ENCODE measurements at places on chromosomes 13 and 19.

- no peak for DNase-seq
Observed at GRCh38 chr19:51799774-51800472, 5.0 kb downstream of the FPR3 start.

GRCh38 chr13:100680131-100680530, 5.5 kb upstream of the TMTC4 start:
- no peak for DNase-seq

GRCh38 chr13:102584434-102584833, 12.4 kb upstream of the TPP2 start:
- DNase-seq = no peak

- no peak for DNase-seq
Observed at GRCh38 chr13:49098771-49099512, 121.2 kb upstream of the MLNR start.

- DNase-seq = no peak
Observed at GRCh38 chr13:73096638-73097037, 37.8 kb downstream of the KLF5 start.

DNA sequence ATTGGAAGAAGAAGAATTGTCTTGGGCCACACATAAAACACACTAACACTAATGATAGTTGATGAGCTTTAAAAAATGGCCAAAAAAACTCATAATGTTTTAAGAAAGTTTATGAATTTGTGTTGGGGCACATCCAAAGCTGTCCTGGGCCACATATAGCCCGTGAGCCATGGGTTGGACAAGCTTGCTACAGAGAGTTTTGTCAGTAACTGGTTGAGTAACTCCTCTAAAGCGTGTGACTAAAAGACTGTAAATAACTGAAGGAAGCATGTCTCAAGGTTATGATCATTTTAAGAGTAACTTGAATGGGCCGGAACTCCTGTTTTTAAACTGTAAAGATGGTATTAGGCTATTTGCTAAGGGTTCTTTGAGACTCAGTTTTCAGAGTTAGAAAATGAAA, 118.0 kb downstream of the KL start:
- no peak for DNase-seq

- DNase-seq = no peak
Observed at GRCh38 chr13:75458696-75459422, 23.1 kb downstream of the TBC1D4 start.

- no peak for DNase-seq
Observed at GRCh38 chr19:33686262-33686661, 64.5 kb downstream of the CHST8 start.

DNA sequence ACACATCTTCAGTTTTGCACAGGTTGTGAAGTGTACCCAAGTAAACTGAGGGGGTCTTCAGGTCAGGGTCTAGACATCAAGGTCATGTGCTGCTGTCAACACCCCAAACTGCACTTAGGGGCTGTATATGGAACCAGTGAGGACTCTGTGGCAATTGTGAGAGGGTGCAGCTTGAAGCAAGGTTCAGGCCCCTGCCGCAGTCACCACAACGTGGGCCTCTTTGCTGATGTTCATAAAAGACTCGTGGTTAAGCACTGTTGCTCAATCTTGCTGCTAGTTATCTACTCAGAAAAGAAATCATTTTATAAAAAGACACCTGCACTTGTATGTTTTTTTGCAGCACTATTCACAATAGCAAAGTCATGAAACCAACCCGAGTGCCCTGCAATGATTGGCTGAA, 907.4 kb downstream of the UQCRFS1 start:
- DNase-seq = no peak

GRCh38 chr13:112900226-112900600, 68.8 kb upstream of the MCF2L start:
- no peak for DNase-seq

- DNase-seq = no peak
Observed at GRCh38 chr19:21314676-21315075, 14.5 kb downstream of the ZNF708 start.

DNA sequence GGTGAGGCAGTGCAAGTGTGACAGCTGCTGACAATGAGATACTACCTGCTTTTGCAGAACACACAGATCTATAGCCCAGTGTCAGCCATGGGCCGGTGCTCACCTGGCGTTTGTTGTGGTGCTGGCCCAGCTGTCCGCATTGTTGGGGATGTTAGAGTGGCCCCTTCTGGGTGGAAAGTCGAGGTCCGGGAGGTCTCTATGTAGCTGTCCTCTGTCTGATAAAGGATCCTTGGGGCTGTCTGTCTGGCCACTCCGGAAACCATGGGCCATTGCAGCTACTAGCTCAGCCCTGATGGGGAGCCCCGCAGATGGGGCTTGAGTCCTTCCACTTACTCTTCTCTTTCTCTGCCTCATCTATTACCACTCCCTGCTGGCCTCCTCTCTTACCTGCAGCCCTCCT, 181.5 kb upstream of the TSHZ3 start:
- DNase-seq = no peak

DNA sequence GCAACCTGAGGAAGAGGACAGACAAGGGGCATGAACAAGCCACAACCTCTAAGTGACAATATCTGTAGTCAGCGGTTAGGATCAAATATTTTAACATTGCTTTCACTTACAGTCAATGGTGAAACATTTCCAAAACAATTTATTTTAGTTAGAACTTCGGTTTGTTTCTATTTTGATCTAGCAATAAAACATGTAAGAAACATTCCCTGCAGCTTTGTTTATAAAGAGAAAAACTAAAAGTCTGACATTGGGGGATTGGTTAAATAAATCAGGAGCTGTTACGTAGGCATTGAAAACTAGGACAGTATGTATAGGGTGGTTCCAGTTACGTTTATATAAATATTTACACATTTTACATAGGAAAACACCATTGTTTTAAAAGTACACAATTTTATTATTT, 3.4 kb downstream of the URI1 start:
- no peak for DNase-seq

DNA sequence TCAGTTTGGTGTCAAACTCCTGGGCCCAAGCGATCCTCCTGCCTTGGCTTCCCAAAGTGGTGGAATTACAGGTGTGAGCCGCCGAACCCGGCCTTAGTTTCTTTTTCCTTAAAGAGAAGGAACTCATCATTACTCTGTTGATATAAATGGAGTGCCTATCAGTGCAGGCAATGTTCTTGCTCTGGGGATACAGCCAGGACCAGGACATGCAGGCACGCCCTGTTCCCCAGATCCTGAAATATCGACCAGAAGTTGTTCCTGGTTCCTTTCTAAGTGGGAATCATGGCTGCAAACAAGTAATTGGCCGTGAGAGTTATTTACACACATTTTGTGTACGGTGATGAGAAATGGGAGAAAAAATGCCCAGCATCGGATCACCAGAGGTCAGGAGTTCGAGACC, 8.4 kb downstream of the DNM2 start:
- no peak for DNase-seq

DNA sequence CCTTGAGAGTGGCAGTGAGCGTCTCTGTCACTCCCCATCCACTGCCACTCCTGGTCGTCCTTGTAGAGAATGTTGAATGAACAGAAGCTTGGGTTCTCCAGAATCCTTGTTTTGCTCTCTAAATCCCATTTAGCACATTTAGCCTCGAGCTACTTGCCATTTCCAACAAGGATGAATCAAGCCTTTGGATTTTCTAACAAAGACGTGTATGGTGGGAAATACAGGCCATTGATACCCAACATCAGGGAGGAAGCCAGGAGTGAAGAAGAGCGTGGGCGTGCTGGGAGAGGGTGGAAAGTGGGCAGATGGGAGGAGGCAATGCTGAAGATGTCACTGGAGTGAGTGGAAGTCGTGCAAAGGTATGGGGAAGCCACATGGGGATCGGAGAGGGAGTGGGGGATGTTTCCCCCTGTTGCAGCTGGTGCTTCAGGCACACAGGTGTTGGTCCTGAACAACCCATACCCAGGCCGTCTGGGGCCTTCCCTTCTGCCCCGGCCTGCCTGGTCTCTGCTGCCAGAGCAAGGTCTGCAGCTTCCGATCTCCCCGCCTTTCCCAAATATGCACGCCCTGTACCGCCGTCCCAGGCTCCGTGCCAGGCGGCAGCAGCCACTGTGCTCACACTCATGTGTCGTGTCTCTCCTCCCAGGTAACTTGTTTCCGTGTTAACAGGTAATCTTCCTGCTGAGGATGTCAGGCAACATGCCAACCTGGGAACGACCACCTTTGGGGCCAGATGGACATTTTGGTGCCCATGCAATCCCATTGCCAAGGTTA, 48.7 kb downstream of the ZIC5 start:
- DNase-seq = no peak

- DNase-seq = no peak
Observed at GRCh38 chr19:58326501-58326913, 287 bp upstream of the ZSCAN22 start.

GRCh38 chr13:45055198-45055901, 65.0 kb upstream of the GTF2F2 start:
- peak; percentile 28 for DNase-seq

- DNase-seq = no peak
Observed at GRCh38 chr13:113638173-113638746, 19.7 kb downstream of the ATP4B start.

Measured in stimulated activated CD8-positive, alpha-beta memory T cell treated with anti-CD3 and anti-CD28 coated beads, Interleukin-7, amount 100 ng/mL, for 24 hours (primary cell).